ENCODE measurements at places on chromosomes 12 and 14. TPM values are rescaled to one million over a fixed set of nuclear protein-coding genes. Genes with fewer than 3 reads are reported as not detected.

The B4GALNT3 gene
- 3.8 TPM for total RNA-seq

The LRFN5 gene
- not detected for total RNA-seq

The SALL2 gene
- total RNA-seq: 5.8 TPM

The GLIPR1L2 gene
- total RNA-seq: 2.1 TPM

The NT5DC3 gene
- 4.2 TPM for total RNA-seq

The OR4K1 gene
- not detected for total RNA-seq

DNA sequence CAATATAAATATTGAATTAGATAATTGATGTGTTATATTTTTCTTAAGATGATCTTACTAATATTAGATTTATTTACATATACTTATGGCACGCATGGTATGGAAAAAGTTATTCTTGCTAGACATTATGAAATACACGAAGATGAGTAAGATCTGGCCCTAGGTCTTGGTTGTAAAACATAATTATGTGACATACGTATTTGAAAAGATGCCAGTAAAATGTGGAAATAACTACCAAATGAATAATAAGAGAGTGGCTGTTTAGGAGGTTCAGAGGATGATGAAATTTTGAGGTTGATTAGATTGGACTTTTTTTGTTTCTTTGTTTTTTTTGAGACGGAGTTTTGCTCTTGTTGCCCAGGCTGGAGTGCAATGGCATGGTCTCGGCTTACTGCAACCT lies 41.3 kb downstream of the FANCM start:
- H3K4me3 ChIP-seq: no peak overlapping the region
- H3K27ac ChIP-seq: no peak overlapping the region

DNA sequence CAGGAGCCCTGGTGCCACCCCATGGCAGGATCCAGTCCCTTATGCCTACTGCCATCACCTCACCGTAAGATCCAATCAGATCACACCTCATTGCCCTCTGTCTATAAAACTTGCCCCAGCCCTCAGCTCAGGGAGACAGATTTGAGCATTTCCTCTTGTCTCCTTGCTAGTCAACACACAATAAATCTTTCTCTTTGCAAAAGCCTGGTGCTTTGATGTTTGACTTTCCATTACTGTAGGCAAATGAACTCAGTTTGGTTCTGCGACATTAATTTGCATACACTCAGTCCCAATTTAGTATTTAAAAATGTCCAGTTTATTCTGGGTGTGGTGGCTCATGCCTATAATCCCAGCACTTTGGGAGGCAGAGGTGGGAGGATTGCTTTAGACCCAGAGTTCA lies 188.4 kb downstream of the AEBP2 start:
- H3K4me3 ChIP-seq: no peak overlapping the region
- H3K27me3 ChIP-seq: no peaks in the 10 kb centered on the region
- DNase-seq: no peak
- no peaks in the 10 kb centered on the region for H3K36me3 ChIP-seq
- H3K4me1 ChIP-seq: peaks cover 9% of the 10 kb centered on the region

GRCh38 chr14:26276757-26277156 lies 321.1 kb downstream of the NOVA1 start:
- no peaks in the 10 kb centered on the region for H3K4me1 ChIP-seq
- DNase-seq: no peak
- H3K27ac ChIP-seq: no peak overlapping the region
- no peak overlapping the region for H3K4me3 ChIP-seq
- H3K27me3 ChIP-seq: no peaks in the 10 kb centered on the region

- H3K4me3 ChIP-seq: peak overlapping the region; percentile 95
- no peak for DNase-seq
- H3K36me3 ChIP-seq: peaks cover 4% of the 10 kb centered on the region
- no peaks in the 10 kb centered on the region for H3K27me3 ChIP-seq
- peaks cover 59% of the 10 kb centered on the region for H3K4me1 ChIP-seq
These were observed 1.4 kb upstream of the M6PR start for GRCh38 chr12:8950702-8951478.

- no peak for DNase-seq
- H3K27ac ChIP-seq: no peak overlapping the region
- H3K4me3 ChIP-seq: no peak overlapping the region
- H3K36me3 ChIP-seq: no peaks in the 10 kb centered on the region
- H3K27me3 ChIP-seq: no peaks in the 10 kb centered on the region
These were observed 579.0 kb downstream of the LRFN5 start for GRCh38 chr14:42185718-42186117.

- H3K36me3 ChIP-seq: no peaks in the 10 kb centered on the region
- H3K4me3 ChIP-seq: peak overlapping the region; percentile 39
- peak; percentile 98 for DNase-seq
- H3K27ac ChIP-seq: peak overlapping the region; percentile 95
- no peaks in the 10 kb centered on the region for H3K27me3 ChIP-seq
These were observed 11.7 kb upstream of the IRF2BPL start for GRCh38 chr14:77040059-77040740.

- no peak overlapping the region for H3K4me3 ChIP-seq
- H3K4me1 ChIP-seq: no peaks in the 10 kb centered on the region
- no peak overlapping the region for H3K27ac ChIP-seq
These were observed 677.6 kb upstream of the LMO3 start for GRCh38 chr12:17283563-17283962.

DNA sequence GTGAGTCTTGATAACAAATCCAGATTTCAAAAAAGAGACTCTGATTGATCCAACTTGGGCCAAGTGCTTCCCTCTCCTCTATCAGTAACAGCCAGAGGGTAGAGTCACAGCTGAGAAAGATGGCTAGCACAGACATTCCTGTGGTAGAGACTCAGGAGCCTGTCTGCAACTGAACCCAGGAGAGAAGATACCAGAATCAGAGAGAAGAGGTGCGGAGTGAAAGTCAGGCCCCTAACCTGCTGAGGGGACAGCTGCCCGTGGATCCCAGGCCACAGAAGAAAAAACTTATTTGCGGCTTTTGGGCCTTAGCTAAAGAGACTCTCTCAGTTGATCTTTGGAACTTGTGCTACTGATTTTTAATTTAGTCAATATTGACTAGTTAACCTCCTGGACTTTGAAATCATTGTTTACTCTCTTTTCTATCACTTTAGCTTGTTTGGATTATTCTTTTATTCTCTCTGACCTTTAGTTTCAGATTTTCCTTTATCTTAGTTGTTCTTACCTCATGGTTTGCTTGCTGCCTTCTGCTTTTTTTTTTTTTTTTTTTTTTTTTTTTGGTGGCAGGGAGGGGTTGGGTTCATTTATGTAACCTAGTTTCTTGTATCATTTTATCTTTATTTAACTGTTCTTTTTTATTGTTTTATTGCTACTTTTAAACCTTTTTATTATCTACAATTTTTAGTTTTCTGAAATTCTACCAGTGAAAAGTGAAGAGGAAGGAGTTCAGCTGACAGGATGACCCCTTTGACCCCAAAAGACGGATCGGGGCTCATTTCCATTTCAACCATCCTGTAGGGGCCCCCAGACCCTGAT lies 154.9 kb upstream of the KRR1 start:
- H3K36me3 ChIP-seq: no peaks in the 10 kb centered on the region
- H3K27ac ChIP-seq: no peak overlapping the region
- DNase-seq: no peak
- H3K27me3 ChIP-seq: no peaks in the 10 kb centered on the region
- H3K4me3 ChIP-seq: no peak overlapping the region
- H3K4me1 ChIP-seq: no peaks in the 10 kb centered on the region

DNA sequence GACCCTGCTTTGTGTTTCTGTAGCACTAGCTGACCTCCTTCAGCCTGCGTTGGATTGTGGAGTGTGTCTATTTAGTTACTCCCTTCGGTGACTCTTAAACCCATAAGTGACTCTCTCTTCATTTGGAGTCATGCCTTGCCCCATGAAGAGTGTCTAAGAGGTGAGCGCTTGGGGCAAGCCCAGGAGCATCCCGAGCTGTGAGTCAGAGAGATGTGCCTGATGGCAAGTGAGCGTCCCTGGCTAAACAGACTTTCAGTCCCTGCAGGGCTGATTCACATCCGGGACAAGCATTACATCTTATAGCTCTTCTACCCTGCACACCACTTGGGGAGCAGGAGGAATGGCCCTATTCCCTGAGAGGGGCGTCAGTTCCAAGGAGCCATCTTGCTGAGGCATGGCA lies 24.3 kb upstream of the ATF1 start:
- no peaks in the 10 kb centered on the region for H3K27me3 ChIP-seq
- peaks cover 84% of the 10 kb centered on the region for H3K36me3 ChIP-seq
- no peaks in the 10 kb centered on the region for H3K4me1 ChIP-seq
- no peak for DNase-seq

DNA sequence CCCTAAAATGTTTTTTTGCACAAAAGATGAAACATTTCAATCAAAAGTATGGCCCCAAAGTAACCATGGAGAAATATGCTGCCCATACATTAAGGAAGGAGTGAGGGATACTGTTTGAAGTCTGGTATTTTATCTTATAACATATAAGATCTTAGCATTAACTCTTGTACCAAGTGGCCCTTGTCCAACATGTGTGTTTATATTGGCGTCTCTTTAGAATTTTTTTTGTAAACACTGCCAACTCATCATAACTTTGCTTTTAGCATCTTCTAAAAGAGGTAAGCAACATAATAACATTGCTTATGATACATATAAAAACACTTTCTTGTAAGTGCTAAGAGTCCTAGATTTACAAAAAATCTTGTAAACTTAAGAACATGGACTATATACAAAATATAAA lies 419.7 kb downstream of the ADAMTS20 start:
- no peak for DNase-seq
- H3K36me3 ChIP-seq: no peaks in the 10 kb centered on the region
- no peaks in the 10 kb centered on the region for H3K4me1 ChIP-seq
- H3K27ac ChIP-seq: no peak overlapping the region

- DNase-seq: no peak
- no peaks in the 10 kb centered on the region for H3K4me1 ChIP-seq
- no peak overlapping the region for H3K4me3 ChIP-seq
- H3K36me3 ChIP-seq: no peaks in the 10 kb centered on the region
These were observed 63.4 kb upstream of the CSRP2 start for GRCh38 chr12:76942267-76942666.

Measured in T-cell (primary cell).